ENCODE measurements at places on chromosomes 6 and 20. TPM values are rescaled to one million over a fixed set of nuclear protein-coding genes. Genes with fewer than 3 reads are reported as not detected.
A peak's percentile ranks its signal among the peaks of the same experiment; 100 is the strongest.

The RAET1E gene
- total RNA-seq: not detected

DNA sequence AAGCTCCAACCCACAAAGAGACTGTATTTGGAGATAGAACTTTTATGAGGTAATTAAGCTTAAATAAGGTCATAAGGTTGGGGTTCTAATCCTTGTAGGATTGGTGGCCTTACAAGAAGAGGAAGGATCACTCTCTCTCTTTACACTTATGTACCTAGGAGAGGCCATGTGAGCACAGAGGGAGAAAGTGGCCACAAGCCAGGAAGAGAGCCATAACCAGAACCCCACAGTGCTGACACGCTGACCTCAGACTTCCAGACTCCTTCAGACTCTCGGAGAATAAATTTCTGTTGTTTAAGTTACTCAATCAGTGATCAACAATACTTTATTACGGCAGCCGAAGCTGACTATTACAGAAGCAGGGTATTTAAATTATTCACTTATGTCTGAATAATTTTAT is 430.5 kb upstream of the EPHA7 start:
- H3K27me3 ChIP-seq: no peaks in the 10 kb centered on the region
- peak overlapping the region; percentile 57 for H3K27ac ChIP-seq
- no peak overlapping the region for H3K4me3 ChIP-seq
- H3K4me1 ChIP-seq: peaks cover 50% of the 10 kb centered on the region

DNA sequence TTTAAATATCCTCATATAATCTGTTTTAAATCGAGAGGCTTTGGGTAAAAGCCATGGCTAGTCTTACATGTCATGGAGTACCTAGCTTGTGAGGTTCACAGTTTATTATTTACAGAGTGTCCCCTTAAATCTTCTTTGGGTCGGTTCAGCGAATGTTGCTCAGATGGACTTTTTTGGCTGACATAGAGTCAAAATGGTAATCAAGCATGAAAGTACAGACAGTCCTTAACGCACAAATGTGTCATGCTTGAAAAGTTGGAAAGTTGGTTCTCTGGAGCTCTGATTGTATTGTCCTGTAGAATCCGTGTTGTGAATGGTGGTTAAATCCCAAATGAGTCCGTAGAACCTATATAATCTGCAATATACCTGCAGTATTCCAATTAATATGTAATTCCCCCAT is 22.0 kb downstream of the PTPN1 start:
- H3K36me3 ChIP-seq: no peaks in the 10 kb centered on the region
- H3K27ac ChIP-seq: no peak overlapping the region
- H3K4me3 ChIP-seq: no peak overlapping the region
- H3K27me3 ChIP-seq: no peaks in the 10 kb centered on the region
- no peak for DNase-seq

- peaks cover 28% of the 10 kb centered on the region for H3K4me1 ChIP-seq
- H3K27ac ChIP-seq: peak overlapping the region; percentile 16
- no peak for DNase-seq
- no peak overlapping the region for H3K4me3 ChIP-seq
- no peaks in the 10 kb centered on the region for H3K36me3 ChIP-seq
Observed at GRCh38 chr20:15561707-15562404, 1011.4 kb downstream of the KIF16B start.

All from WTC11 (cell line).